HS-5 (cell line): ENCODE measurements at places on chromosomes 11 and 22.

DNA sequence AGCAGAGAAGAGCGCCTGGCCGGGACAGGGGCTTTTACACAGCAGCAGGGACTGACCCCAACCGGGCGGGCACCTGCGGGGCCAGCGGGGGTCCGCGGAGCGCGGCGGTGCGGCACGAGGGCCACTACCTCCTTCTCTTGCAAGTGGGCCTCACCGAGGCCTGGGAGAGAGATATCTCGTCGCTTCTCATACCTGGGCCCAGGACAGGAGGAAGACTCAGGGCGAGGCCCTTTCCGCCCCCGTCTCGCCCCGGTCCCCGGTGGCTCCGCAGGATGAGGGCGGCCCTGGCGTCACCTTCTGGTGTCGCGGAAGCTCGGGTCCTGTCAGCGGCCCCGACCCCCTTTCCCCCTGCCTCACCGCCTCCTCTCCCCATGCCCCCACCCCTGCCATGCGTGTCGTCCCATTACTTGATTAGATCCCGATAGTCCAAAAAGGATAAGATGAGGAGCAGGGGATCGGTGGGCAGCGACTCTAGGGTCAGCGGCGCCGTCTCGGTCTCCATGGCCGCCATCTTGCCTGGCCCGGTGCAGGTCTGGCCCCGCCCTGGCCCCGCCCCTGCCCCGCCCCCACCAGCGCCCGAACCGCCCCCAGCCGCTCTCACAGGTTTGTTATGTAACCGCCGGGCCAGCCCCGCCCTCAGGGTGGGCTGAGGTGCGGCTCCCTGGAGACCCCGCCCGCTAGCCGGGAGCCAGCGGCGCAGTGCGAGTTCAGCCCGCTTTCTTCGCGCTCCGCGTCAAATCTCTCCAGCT is at the start of gene FBXO3:
Gene FBXO3 (minus strand): TSS at position 534 of the 749 bp plus-strand sequence. CDS start 23 bp downstream, at position 511.
- peak; percentile 2 for DNase-seq

DNA sequence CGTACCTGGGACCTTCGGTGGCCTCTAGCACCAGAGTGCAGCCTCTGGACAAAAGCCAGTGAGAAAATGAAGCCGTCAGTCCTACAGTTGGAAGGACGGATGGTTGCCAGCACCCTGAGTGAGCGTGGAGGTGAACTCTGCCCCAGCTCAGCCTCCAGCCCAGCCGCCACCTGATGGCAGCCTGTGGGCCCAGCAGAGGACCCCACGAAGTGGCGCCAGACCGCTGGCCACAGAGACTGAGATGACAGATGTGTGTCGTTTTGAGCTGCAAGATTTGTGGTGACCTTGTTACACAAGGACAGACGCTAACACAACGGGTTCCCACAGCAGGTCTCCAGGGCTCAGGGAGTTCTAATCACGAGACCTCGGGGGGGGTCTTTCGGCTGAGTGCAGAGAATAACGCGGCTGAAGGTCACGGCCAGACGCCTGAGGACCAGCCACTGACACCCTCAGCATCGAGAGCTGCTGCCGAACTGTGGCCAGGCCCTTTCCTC is 75.0 kb downstream of the BRD1 start:
- DNase-seq: no peak

DNA sequence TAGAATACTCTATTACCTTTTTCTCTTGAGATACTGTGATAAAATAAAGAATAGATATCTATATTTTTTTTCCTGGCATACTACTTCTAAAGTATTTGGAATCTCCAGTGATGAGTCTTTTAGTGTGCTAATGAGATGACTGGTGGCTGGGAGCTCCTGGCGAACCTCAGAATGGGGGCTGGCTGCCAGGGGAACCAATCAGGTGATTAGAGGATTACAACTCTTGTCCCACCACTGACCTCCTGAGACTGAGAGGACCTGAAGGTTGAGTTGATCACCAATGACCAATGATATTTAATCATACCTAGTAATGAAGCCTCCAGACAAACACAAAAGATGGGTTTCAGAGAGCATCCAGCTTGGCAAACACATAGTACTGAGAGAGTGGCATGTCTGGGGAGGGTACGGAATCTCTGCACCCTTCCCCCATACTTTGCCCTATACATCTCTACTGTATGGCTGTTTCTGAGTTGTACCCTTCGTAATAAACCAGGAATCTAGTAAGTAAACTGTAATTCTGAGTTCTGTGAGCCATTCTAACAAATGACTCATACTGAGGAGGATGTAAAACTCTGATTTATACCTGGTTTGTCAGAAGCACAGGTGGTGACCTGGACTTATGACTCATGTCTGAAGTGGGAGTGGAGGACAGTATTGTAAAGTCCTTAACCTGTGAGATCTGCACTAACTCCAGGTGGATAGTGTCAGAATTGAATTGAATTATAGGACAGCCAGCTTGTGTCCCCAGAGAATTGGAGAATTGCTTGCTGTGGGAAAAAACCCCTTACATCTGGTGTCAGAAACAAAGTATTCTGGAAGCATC is 325.3 kb upstream of the LRRC4C start:
- DNase-seq: no peak

- DNase-seq: no peak
Observed at GRCh38 chr22:44485494-44485893, 12.5 kb downstream of the RTL6 start.

DNA sequence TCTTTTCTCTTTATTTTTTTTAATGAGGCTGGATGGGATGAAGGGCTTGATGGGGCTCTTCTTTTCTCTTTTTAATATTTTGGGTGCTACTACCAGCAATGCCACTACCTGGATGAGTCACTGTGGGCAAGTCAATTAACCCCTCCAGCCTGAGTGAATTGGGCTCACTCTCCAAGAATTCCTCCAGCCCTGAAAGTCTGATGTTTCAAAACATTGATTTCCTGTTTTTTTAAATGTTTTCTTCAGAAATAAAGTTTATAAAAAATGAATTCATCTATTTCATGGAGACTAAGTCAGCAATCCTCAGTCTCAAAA is 812 bp upstream of the OR5A2 start:
- no peak for DNase-seq

- DNase-seq: no peak
Observed at GRCh38 chr11:44968510-44968909, 17.8 kb upstream of the TP53I11 start.

DNA sequence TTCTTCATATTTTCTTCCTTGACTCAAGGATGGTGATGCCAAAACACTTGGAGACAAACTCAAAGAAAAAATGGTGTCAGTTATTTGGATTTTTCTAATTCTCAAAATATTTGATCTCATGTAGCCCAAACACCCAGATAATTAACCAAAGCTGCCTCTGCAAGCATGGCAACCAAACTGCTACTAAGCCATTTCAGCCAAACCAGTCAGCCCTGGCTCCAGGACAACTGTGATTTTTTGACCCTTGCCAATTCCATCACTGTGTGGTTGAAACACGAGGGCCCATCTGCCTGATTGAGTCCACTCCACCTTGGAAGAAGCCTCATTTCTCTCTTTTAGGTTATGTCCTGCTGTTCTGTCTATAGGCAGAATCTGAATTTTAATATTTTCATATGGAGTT is 277.4 kb downstream of the BLID start:
- DNase-seq: no peak

DNA sequence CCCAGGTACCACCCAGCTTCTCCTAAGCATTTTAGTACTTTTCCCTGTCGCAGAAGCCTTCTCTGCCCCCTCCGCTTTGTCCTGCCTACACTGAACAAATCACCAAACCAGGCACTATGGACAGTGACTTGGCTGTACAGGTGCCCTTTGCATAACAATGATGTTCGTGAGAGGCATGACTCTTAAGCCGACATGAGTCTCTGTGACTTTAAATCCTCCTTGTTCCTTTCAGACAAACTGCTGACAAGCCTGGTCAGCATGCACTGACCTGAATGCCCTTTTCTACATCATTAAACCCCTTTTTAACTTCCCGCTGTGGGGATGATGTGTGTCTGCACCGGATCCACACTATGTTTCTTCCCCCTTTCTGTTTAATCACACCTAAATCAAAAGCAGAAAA is 16.6 kb downstream of the CAVIN3 start:
- DNase-seq: no peak
